ENCODE measurements at places on chromosomes 3 and 15.
A peak's percentile ranks its signal among the peaks of the same experiment; 100 is the strongest.

GRCh38 chr3:68135067-68135466, 480.7 kb upstream of the SUCLG2 start:
- DNase-seq = peak; percentile 62

GRCh38 chr3:98902351-98902740, 851 bp upstream of the DCBLD2 start:
- DNase-seq = no peak

GRCh38 chr3:135908225-135908624, 57.3 kb upstream of the PPP2R3A start:
- DNase-seq = no peak

- DNase-seq = no peak
These were observed 50.6 kb downstream of the CMSS1 start for GRCh38 chr3:99868311-99868646.

Data from femur (tissue), 1 donor.